Kidney tubule cell (primary cell): ENCODE measurements at places on chromosomes 4 and X.

DNA sequence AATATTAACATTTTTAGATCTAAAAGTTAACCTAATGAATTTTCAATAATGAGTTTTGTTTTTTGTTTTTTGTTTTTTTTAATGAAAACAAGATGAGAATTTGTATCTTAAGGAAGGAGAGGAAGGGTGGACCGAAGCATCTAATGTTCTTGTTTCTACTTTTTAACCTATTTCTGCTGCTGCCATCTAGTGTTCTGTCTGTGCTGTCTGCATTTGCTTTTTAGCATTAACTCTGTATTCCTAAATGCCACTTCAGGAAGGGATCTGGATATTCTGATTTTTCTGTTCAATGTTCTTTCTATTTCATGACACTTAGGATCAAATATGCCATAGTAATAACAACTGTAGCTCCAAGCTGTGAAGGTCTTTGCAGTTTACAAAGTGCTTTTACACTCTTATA lies 161.7 kb downstream of the BRWD3 start:
- peak; percentile 19 for DNase-seq

DNA sequence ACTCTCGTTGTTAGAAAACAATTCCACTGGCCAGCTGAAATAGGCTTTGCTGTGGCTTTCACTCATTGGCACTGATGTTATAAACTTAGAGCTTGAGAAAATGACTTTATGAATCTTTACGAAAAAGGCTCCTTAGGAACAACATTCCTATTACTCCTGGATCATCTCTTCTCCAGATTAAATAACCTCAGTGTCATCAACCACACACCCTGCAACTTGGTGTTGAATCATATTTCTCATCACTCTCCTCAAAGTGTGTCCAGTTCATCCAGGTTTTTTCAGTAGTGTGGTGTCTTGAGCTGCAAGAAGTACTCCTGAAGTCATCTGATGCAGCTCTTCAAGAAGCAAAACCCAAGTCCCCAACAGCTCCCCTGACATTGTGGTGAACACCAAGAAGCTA lies 28.1 kb upstream of the ANOS1 start:
- DNase-seq = peak; percentile 18

DNA sequence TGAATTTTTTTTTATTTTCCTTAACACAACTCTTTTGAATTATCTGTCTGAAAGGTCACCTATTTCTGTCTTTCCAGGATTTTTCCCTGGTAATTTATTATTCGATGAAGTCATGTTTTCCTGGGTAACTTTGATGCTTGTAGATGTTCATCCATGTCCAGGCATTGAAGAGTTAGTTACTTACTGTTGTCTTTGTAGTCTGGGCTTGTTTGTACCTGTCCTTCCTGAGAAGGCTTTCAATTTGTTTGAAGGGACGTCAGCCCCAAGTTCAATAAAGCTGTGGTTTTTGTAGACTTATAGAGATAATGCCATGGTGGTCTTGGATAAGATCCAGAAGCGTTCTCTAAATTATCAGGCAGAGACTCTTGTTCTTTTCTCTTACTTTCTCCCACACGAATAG lies 252.4 kb upstream of the ARHGAP24 start:
- DNase-seq = no peak

DNA sequence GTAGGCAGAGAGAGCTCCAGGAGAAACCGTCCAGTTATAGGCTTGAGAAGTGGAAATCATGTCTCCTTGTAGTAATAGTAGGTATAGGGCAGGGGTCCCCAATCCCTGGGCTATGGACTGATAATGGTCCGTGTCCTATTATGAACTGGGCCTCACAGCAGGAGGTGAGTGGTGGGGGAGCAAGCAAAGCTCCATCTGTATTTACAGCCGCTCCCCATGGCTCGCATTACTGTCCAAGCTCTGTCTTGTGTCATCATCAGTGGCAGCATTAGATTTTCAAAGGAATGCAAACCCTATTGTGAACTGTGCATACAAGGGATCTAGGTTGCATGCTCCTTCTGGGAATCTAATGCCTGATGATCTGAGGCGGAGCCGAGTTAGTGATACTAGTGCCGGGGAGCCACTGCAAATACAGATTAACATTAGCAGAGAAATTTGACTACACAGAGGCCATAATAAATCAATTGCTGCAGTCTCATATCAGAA lies 67.6 kb downstream of the MRPL1 start:
- DNase-seq = no peak

GRCh38 chrX:20029728-20030127 lies 38.9 kb upstream of the BCLAF3 start:
- DNase-seq = peak; percentile 75

DNA sequence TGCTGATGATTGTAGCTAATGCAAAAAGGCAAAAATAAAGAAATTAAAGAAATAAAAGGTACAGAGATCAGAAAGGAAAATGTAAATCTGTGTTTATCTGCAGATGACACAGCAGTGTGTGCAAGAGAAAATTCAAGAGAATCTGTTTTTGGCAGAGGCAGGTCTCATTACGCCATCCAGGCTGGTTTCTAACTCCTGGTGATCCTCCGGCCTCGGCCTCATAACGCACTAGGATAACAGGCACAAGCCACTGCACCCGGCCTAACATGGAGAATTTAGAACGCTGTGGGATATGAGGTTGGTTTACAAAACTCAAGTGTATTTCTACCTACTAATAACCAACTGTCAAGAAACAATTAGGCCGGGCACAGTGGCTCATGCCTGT lies 29.4 kb downstream of the CTBP1 start:
- no peak for DNase-seq
